ENCODE measurements at places on chromosomes 2 and 18.

DNA sequence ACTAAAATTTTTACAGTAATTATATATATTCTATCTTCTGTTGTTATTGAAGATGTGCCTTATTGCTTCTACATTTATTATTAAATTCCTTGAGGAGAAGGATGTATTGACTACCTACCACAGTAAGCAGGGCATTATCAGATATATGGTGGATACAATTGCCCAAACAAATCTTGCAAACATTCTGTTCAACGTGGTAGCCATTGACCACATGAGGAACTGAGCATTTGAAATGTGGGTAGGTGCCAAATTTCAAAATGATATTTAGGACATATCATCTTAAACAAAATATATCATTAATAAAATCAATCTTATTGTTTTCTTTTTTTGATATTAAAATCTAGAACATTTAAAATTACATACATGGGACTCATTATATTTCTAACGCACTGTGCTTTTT, 11.1 kb downstream of the SCN3A start:
- DNase-seq: no peak

DNA sequence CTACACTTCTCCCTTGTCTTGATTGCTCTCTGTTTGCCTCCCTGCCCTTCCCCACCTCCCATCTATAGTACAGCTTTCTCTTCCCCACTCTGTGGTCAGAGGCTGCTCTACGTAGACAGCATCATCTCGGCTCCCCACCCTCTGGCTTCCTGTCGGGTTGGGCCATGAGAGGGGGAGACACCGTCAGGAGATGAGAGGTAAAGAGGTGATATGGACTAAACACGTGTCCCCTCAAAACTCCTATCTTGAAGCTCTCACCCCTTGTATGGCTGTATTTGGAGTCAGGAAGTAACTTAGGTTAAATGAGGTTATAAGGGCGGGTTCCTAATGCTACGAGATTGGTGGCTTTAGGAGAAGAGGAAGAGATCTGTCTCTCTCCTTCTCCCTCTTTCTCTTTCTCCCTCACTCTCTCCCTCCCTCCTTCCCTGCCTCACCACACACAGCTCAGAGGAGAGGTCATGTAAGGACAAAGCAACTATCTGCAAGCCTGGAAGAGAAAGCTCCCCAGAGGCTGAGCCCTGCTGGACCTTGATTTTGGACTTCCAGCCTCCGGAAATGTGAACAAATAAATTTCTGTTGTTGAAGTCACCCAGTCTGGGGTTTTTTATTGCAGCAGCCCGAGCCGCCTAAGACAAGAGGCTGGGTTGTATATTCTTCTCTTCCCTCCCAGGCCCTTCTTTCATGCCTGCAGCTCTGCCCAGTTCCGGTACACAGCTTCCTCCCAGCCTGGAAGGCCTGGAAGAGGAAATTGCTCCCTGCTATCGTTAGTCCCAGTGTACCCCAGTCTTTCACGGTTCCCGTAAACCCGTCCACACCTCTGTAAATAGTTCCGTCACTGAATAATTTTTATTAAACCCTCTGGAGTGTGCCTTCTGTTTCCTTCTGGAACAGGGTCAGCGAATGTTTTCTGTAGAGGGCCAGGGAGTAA, 138.0 kb downstream of the AKAIN1 start:
- no peak for DNase-seq

- DNase-seq: no peak
Measured at GRCh38 chr2:118240276-118240675, 152.0 kb downstream of the INSIG2 start.

DNA sequence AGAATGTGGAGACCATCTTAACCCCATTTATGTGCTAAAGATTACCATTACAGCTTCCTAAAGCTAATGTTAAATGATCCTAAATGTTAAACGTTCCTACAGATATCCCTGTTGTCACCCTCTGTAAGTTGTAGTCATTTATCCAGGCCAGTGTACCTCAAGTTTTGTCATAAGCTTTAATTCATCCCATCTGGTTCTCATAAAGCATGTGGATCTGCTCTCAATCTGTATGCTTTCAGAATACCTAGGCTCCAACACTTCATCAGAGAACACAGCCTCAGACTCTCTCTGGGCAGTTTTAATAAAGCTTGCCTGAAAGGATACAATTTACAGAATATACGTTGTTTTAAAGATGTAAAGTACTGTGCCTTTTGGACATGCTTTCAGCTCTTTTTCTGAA, 4.2 kb upstream of the CCDC178 start:
- no peak for DNase-seq

- DNase-seq: no peak
Measured at GRCh38 chr2:85740193-85740592, 13.6 kb upstream of the ATOH8 start.

DNA sequence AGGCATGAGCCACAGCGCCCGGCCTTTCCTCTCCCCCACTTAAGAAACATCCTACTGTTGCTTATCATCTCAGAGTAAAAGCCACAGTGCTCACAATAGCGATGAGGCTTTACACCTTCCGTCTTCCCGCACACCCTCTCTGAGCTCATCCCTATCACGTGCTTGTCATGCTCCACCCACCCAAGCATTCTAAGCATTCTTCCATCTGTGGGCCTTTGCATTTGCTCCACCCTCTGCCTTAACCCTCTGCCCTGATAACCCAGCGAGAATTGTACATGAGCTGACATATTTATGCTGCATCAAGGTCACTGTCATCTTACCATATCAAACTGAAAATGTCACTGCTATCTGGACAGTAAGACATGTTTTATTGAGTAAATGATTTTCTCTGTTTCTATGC, 22.6 kb downstream of the FOXI3 start:
- no peak for DNase-seq

DNA sequence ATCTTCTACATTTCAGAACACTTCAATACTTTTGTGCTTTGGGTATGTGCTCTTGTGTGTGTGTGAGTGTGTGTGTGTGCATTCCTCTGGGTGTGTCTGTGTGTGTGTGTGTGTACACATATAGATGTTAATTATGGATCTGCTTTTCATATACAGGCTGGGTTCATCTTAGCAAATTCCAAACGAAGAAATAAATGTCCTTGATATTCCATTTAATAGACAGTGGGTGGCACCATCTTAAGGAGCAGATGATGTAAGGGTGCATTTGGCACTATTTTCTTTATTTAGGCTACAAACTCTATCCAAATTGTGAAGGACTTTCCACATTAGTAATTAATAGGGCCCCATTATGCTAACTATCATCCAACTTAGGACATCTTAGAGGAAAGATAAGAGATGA, 425.8 kb upstream of the POU3F3 start:
- no peak for DNase-seq

DNA sequence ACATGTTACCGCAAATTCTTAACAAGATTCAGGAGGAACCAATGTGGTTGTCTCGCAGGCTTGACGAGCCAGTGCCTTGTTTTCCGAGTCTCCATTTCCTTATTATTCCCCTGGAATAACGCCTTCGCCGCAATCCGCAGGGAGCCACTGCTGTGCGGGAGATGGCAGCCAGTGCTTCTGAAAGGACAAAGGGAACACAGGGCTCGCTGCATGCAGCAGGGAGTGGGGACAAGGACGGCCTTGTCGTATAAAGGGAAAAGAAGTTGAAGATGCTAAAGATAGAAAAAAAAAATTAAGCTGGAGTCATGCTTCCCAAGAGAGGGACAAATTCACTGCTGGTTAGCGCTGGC, 221.4 kb downstream of the NDUFA10 start:
- no peak for DNase-seq

- DNase-seq: no peak
Measured at GRCh38 chr2:132726155-132726554, 56.1 kb upstream of the LYPD1 start.

DNA sequence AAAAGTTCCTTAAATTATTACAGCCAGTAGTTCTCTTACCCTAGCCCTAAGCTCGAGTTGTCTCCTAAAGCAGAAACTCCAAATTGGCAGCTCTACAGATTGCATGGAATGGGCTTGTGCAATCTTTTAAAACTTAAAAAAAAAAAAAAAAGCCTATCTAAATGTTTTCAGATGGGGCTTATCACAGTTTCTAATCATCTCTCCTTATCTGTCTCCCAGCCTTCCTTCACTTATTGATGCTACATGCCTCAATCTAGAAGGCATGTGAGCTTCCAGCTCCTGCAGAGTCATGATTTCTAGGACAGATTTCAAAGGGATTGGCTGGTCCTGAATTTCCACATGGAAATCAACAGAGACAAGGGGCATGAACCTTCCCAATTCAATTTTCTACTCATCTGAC, 33.1 kb upstream of the PELI1 start:
- DNase-seq: no peak

- DNase-seq: peak; percentile 28
Measured at GRCh38 chr2:172710584-172711047, 25.0 kb upstream of the RAPGEF4 start.

DNA sequence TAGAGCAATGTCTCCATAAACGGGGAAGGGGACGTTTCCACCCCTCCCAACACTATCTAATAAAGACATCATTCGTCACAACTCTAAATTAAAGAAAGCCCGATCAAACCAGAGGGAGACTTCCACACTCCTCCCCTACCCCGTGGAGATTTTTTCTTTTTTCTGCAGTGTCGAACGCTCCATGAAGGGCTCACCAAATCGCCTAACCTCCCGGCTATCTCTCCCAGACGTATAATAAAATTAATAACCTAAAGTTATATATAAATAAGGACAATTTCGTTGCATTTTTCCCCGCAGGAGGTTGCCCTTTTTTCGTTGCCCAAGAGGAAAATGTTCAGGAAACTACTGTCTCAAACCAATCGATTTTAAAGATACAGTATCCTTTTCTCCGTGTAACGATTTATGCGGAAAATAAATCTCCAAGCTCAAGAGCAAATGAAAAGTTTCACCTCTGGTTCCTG, 2.4 kb downstream of the EVX2 start:
- no peak for DNase-seq

DNA sequence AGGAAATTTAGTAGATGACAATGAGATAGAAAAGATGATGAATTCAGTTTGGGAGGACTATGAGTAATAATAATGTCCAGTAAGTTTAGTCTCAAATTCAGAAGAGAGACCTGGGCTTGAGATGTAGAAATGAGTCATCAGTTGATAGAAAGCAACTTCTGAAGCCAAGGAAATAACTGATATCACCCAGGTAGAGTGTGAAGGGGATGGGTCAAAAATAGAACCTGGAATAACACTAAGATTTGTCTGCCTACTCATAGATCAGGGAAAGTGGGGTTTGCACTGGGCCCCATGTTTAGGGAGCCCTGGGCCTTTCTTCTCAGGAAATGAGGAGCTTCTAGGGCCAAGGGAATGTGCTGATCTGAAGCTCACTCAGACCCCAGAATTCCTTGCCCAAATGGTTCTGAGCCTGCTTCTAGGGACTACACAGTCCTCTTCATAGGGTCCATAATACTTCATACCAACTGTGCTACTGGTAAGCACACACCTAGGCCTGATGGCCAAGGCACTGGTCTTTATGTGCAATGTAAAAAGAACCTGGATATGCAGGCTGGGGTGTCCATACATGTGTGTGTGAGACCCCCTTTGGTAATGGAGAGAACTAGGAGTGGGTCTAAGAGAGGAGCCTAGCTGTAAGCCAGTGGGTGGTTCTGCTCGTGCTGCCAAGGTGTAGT, 141.2 kb downstream of the IKZF2 start:
- DNase-seq: no peak

- peak; percentile 8 for DNase-seq
Measured at GRCh38 chr2:183248866-183249567, 124.8 kb downstream of the NUP35 start.

DNA sequence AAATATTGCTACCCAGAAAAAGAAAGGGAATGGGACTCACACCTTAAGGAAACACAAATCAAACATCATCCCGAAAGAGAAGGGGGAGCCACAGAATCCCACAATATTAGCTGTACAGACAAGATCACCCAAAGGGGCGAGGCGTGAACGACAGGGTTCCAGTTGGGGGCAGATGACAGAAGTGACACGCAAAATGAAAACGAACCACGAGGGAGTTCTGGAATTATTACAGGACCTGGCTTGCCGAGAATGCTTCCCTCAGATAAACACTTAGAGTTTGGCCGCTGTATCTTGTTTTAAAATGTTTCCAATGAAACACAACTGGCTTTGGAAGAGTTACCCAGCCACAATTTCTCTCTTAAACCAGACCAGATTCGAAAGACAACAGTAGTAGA, 60.4 kb downstream of the C2orf76 start:
- no peak for DNase-seq

- DNase-seq: no peak
Measured at GRCh38 chr2:70527447-70528080, 26.1 kb downstream of the TGFA start.

DNA sequence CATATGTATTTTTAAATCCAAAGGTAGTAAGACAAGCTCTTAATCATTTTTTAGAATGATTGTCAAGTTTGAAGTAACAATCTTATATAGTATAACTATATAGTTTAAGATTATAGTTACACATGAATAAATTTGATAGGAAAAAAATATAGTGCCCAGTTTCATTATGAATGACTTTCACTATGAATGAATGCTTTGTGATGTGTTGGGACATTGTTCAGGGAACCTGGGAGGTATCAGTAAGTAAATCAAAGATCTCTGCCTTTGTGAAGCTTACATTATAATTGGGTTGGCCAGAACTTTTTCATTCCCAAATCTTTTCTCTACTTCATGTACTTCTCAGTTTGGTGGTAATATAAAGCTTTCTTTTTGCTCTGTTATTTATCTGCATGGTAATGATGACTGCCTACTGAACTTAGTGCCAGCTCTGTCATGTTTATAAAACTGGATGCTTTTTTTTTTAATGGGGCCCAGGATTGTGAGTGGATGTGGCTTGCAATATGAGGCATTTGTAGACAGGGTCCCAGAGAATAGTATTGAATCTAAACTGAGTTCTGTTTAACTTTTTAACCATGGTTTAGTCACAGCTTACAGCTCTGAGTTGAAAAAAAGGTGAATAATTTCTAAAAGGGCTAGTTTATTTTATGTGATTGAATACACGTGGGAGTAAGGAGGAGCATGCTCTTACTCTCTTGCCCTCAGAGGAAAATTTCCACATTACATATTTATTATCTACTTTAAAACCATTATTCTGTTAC, 23.3 kb downstream of the GLS start:
- DNase-seq: no peak

DNA sequence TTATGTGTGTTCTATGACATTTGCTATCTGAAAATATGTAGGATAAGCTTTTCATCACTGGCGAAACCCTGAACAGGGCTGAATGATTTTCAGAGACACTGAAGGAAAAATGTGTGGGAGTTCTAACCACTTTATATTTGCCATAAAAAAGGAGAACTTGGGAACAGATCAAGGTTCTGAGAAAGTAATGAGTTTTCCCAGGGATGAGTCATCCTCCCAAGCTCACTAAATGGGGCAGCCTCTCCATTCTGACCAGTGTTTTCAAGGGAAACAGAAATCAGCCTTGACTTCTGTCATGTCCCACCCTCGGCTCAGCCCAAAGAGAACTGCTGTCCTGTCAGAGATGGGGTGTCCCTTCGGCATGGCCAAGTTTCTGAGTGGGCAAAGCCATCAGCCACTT, 2109.8 kb upstream of the CELF4 start:
- no peak for DNase-seq

- no peak for DNase-seq
Measured at GRCh38 chr18:8431036-8431435, 178.2 kb upstream of the RAB12 start.
